ENCODE measurements at places on chromosomes 16 and 17.

DNA sequence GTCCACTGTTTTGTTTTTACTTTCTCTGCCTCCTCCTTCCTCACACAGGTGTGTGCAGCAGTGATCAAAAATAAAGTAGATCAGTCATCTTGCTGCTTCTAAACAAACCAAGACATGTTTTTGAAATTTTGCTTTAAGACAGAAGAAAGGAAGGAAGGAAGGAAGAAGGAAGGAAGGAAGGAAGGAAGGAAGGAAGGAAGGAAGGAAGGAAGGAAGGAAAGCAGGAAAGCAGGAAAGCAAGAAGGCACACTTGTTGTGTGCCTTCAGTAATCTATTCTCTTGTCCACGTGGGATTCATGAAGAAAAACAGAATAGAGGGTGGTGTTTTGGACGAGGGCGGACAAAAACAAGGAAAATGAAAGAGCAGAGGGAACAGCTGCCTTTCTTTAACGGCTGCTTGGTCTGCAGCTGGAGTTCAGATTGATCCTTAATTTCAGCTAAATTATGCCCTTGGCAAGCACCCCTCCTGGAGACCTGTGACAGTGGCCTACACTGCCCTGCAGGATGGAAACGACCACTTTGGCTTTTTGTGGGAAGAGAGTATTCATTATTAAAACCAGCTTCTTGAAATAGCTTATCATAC lies 188.5 kb upstream of the IRX3 start:
- DNase-seq = no peak

DNA sequence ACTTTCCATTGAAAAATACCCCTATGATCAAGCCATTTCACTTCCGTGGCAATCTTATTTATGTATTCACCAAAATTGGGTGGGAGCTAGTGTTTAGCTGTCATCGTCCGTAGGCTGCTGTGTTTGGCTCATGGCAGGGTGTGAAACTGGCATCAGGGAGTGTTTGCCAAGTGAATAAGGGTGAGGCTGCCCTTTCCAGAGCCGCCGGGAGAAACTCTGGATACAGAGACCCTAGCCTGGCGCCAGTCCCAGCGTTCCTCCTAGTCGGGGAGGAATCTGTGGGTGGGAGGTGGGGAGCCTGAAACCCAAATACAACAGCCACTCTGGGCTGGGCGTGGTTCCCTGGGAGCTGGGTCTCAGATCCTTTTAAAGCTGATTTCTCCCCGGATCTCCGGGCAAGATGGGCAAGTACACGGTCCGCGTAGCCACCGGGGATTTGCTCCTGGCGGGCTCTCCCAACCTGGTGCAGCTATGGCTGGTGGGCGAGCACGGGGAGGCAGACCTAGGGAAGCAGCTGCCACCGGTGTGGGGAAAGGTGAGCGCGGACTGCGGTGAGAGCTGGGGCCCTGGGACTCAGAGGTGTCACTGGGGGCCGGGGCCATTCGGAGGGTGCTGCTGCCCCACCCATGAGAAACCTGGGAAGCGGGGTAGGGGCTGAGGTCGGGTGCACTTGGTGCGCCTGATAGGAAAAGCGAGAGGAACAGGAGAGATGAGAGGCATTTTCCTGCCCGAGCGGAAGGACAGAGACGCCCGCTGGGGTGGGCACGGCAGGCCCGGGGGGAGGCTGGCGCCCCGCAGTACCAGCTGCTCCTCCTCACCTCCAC lies 62.1 kb upstream of the TEKT1 start:
- DNase-seq = no peak

DNA sequence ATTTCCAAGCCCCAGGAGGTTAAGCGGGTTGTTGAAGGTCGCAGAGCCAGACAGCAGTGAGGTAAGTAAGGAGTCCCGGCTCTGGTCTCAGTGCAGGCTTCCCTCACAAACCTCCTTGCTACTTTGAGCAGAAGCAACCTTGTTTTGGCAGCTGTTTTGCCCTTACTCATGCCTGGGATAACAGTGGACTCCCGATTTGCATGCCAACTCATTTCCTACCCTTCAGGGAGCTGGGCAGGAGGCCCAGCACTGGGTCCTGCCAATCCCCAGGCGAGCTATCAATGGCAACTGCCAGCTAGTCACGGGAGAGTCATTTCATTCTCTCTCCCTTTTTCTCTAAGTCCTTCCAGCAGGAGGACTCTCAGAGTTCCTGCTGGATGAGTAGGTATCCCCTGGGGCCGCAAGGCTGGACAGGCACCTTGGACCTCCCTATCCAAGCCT lies 72.0 kb upstream of the KSR1 start:
- DNase-seq = no peak

GRCh38 chr16:11583166-11583565 lies 3.6 kb downstream of the LITAF start:
- DNase-seq = no peak

- no peak for DNase-seq
Observed at GRCh38 chr17:62163847-62164246, 98.8 kb upstream of the MED13 start.

- no peak for DNase-seq
Observed at GRCh38 chr17:40145476-40145875, 5.1 kb downstream of the CASC3 start.

DNA sequence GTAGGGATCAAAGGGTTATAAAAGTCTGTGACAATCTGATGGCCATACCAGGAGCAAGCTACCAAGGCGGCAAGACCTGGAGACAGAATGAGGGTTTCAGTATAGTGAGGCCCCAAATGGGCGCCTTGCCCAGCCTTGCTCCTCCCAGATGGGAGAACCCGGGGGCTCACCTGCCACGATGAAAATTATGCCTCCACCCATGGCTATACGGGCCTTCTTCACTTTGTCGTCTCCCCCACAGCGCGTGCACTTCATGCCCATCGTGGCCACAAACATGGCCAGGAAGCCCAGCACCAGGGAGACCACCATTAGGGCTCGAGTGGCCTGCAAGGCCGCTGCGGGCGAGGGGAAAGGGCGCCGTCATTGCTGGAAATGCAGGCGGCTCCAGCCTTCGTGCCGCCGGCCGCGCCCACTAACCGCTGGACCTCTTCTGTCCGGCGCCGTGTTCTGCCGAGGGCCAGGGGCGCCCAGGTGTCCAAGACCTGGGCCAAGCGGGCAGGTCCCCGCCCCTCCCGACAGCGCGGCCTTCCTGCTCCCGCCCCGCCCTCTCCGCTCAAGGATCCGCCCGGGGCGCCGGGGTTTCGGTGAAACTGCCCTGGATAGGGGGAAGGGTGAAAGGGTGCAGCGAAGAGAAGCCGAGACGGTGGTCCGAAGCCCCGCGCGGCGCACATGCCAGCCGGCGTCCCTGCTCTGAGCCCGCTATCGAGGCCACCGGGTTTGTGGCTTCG lies 1.5 kb downstream of the CLDN7 start:
- DNase-seq = no peak

GRCh38 chr16:1492923-1493745 lies at the start of gene TELO2:
TSS of gene TELO2 (plus strand) at chr16:1493360. CDS start at chr16:1494282, 922 bp downstream.
- DNase-seq = peak; percentile 84

DNA sequence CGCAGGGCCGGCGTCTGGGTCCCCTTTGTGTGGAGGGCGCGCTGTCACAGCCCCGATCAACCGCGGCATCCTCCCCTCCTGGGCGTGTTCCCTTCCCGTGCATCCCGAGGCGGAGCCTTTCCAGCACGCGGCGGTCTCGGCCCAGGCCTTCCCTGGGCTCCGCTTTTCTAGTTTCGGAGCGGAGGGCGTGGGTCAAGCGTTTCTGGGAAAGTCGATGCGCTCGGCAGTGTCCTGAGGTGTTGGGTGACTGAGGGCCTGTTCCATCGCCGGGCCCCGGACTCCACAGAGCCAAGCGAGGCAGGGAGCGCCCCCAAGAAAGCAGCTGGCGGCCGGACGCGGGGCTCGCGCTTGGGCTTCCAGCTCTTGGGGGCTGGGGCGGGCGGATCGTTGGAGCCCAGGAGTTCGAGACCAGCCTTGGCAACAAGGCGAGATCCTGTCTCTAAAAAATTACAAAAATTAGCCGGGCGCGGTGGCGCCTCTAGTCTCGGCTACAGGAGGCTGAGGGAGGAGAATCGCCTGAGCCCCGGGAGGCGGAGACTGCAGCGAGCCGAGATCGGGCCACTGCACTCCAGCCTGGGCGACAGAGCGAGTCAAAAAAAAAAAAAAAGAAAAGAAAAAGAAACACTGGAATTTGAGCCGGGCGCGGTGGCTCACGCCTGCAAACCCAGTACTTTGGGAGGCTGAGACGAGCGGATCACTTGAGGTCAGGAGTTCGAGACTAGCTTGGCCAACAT lies 806 bp downstream of the IFT140 start:
- no peak for DNase-seq

GRCh38 chr17:6677158-6677831 lies 25.7 kb downstream of the C17orf100 start:
- DNase-seq = no peak

DNA sequence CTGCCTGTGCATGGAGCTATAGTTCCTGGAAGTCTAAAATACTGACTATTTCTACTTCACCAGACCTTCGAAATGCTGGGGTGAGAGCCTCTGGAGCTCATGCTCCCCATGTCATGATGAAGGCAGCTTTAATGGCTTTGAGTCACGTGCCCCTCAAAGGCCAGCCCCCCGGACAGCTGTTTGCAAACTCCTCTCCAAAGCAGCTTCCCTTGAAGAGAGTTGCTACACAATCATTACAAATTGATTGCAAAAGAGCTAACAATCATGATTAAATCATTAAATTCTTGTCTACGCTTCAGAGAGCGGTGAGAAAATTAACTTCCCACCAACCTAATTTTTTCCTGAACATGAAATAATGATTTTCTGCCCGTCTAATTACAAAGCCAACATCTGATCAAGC lies 134.8 kb upstream of the IRX6 start:
- DNase-seq = no peak
